ENCODE measurements at places on chromosomes 3 and 15.

DNA sequence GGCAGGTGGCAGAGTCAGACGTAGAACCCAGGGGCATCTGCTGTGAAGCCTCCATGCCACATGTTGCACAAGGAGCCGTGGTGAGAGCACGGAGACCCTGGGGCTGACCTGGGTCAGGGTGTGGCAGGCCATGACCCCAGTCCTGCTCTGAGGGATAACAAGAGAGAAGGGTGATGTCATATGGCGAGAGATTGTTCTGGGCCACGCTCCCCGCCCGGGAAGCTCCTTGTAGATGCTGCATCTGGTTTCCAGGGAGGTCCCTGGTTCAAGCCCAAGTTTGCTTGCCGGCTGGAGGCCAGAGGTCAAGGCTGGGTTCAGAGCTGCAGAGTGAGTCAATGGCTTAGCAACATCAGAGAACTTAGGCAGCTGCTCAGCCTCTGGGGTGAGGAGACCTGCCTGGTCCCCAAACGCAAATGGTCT lies 17.3 kb downstream of the FGD5 start:
- DNase-seq, result peak; percentile 79

DNA sequence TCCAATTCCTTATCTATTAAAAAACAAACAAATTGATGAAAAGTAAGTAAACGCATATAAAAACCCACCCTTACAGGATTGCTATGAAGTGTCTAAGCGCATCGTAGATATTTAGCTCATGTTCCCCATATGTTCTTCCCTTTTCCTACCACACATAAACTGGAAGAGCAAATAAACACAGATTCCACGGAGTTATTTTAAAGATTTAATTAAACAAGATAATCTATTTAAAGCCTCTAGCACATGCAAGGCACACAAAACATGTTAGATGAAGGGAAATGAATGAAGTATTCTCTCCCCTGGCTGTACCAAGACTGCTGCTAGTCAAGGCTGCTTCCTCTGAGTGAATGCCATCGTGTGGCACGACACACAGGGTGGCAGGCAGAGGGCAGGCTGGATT lies 78.4 kb upstream of the FGF12 start:
- no peak for DNase-seq

GRCh38 chr3:187946163-187946691 lies 201.0 kb upstream of the BCL6 start:
- DNase-seq, result peak; percentile 48

DNA sequence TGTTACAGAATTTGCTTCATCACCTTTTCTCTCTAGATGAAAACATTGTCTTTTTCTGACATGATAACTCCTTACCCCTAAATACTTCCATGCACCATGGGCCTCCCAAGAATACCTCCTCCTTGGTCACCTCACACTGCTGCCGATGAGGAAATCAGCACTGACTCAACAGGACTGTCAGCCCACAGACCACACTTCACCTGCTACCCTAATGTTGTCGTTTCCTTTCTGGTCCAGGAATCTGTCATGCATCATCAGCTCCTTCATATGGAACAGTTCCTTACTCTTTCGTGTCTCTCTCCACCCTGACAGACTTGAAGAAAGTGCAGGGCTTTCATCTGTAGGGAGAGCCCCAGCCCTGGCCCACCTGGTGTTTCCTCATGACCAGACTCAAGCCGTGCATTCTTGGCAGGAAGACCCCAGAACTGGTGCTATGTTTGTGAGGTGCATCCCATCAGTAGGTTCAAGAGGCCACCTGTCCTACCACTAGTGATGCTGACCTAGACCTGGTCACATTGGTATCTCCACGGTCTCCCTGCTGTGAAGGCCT lies 41.1 kb upstream of the PLXNA1 start:
- no peak for DNase-seq

DNA sequence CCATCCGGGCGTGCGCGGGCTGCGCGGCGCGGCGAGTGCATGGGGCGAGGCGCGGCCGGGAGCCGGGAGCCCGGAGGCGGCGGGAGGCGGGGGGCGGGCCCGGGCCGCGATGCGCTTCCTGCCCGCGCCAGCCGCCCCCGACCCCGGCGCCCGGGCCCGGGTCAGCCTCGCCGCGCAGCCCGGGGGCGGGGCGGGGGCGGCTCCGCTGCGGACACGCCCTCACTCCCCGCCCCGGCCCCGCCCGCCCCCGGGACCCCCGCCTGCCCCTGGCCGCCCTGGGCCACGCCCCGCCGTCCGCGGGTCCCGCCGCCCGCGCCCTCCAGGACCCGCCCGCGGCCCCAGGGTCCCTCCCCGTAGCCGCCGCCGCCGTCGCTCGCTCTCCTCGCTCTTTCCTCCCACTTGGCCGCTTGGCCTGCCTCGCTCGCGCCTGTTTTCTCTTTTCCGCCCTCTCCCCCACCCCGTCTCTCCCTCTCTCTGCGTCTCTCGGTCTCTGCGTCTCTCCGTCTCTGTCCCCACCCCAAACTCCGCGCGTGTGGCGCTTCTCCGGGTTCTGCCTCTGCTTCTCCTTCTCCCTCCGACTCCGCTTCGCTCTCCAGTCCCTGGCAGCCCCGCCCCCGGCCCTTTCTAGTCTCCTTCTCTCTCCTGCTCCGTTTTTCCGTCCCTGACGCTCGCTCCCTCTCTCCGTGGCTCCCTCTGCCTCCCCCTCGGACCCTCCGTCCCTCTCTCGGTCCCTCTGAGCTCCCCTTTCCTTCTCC lies at the start of gene PLXND1:
Gene PLXND1 (minus strand): TSS at position 41 of the 755 bp plus-strand sequence. CDS start 37 bp downstream, at position 4.
- peak; percentile 90 for DNase-seq

DNA sequence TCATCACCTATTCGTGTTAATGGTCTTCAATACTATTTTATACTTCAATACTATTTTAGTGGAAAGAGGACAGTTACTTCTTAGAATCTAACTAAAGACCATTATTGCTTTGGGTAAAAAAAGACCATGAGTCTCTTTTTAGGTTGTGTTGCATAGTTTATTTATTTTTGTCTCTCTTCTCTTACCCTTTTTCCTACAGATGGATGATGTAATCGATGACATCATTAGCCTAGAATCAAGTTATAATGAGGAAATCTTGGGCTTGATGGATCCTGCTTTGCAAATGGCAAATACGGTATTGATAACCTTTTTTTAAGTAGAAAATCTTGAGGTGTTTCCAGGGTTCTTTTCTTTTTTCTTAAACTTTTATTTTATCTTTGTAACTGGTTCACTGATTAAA lies 58.5 kb upstream of the SAMMSON start:
- DNase-seq, result no peak

GRCh38 chr3:37779289-37780152 lies 82.2 kb upstream of the CTDSPL start:
- peak; percentile 89 for DNase-seq

GRCh38 chr3:50936389-50936788 lies 261.7 kb downstream of the DOCK3 start:
- no peak for DNase-seq

GRCh38 chr15:92580521-92580920 lies 75.1 kb downstream of the FAM174B start:
- DNase-seq, result no peak

- no peak for DNase-seq
Measured at GRCh38 chr3:52404391-52404790, 40.5 kb downstream of the SEMA3G start.

DNA sequence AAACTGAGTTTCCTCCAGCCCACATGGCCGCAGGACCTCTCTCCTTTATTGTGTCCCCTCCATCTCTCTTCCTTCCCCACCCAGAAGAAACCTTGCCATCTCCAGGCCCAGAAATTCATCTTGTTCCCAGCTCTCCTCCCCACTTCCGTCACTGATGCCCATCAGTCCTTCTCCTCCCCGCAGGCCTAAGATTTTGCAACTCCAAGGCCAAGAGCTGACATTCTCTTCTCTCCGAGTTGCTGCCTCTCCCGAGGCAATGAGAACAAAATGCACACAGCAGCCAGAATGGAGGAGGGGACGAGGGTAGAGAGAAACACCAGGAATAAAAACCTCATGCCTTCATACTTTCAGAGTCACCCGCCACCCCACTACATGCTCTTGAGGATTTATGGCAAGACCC lies 526.5 kb upstream of the PROK2 start:
- no peak for DNase-seq

DNA sequence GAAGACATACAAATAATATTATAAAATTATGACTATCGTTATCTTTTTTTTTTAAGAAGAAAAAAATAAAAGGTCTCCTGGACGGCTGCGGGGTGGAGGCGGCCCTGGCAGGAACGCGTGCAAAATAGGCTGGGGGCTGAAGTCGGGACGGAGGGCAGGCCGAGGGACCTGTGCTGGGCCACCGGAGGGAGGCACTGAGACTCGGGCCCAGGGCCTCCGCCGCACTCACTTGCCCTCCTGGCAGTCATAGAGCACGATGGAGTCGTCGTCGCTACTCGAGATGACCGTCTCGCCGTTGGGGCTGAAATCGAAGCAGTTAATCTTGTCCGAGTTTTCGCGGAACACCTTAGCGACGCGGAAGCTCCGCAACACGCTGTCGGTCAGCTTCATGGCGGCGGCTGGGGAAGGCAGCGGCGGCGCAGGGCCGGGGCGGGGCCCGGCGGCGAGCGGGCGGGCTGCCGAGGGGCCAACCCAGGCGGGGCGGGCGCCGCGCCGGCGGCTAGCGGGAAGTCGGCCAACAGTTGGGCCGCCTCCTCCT lies 408 bp downstream of the WDR82 start:
- no peak for DNase-seq

DNA sequence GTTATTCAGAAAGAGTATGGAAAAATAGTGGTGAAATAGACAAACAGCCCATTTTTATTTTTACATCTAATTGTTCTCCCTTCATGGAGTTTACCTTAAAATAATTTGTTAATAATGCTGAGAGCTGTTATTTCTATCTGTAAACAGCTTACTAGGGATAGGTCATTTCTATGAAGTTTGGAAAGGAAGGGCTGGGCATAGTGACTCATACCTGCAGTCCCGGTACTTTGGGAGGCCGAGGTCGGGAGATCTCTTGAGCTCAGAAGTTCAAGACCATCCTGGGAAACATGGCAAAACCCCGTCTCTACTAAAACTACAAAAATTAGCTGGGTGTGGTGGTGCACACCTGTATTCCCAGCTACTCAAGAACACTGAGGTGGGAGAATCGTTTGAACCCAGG lies 624.3 kb upstream of the LMCD1 start:
- DNase-seq, result no peak

Data from muscle of leg (tissue), 16 donors.